ENCODE measurements at places on chromosomes 2 and 18. TPM values are rescaled to one million over a fixed set of nuclear protein-coding genes. Genes with fewer than 3 reads are reported as not detected.
A peak's percentile ranks its signal among the peaks of the same experiment; 100 is the strongest.

DNA sequence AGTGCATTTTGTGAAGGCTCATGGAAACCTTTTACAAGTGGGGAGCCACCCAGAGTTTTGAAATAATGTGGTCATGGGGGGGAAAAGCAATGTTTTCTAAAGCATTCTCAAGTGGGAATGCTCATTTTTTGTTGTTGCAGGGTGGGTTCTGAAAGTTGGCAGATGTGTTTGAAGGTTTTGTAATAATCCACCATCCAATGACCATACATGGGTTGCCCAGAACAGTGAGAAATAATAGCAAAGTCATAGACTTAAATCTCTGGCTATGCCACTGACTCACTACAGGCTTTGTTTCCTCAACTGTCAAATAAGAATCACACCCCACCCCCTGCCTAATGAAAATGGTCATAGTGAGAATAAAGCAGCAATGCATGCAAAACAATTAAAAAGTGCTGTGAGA is 2.9 kb downstream of the DSG3 start:
- DNase-seq = no peak

Gene PLGLB1
- total RNA-seq = 0.62 TPM

Gene CD8B
- not detected for total RNA-seq

DNA sequence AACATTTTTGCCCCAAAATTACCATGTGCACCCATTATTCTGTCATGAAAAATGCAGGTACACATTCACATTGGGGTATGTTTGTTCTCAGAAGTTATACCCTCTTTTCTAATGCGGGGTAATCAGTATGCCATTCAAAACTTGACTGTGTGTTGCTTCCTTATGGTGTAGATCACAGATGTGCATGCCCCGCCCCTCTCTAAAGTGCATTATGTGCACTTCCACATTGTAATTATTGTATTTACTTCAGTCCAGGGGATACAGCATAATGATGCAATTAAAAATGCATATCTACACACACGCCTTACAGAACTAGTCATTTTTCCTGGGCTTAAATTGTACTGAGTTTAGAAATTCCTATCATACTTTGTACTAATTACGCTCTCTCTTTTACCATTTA is 48.8 kb downstream of the SLC9A2 start:
- no peak for DNase-seq

- DNase-seq = no peak
These were observed 1.6 kb downstream of the PDCD1 start for GRCh38 chr2:241857041-241857541.

DNA sequence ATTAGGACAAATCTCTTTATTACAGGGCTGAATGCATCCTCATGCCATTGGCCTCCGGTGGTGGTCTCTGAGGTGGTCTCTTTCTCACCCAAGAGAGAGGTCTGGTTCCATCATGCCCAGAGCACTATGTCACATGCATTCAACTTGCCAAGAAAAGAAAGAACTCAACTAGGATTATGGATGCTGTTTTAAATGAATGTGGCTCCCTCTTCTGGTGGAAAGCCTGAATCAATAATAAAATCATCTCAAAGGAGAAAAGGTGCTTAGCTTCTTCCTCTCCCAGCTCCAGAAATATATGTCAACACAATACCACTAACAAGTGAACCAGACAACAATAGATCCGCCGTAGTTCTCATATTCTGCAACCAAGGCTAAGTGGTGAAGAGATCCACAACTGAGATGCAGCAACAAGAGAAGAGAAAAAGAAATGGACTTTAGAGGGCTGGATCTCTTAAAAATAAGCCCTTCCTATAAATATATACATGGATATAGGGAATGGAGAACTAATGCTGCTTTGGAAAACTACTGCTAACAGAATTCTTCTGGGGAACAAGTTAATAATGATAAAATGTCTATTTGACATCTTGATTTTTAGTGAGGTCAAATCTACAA is 396.8 kb downstream of the NCKAP5 start:
- peak; percentile 84 for DNase-seq

GRCh38 chr18:46627136-46627535 is 29.9 kb downstream of the LOXHD1 start:
- DNase-seq = no peak

GRCh38 chr2:171134624-171135230 is 26.0 kb downstream of the TLK1 start:
- DNase-seq = no peak

Data from PC-3 (cell line).